ENCODE measurements at places on chromosomes 16 and 17.

DNA sequence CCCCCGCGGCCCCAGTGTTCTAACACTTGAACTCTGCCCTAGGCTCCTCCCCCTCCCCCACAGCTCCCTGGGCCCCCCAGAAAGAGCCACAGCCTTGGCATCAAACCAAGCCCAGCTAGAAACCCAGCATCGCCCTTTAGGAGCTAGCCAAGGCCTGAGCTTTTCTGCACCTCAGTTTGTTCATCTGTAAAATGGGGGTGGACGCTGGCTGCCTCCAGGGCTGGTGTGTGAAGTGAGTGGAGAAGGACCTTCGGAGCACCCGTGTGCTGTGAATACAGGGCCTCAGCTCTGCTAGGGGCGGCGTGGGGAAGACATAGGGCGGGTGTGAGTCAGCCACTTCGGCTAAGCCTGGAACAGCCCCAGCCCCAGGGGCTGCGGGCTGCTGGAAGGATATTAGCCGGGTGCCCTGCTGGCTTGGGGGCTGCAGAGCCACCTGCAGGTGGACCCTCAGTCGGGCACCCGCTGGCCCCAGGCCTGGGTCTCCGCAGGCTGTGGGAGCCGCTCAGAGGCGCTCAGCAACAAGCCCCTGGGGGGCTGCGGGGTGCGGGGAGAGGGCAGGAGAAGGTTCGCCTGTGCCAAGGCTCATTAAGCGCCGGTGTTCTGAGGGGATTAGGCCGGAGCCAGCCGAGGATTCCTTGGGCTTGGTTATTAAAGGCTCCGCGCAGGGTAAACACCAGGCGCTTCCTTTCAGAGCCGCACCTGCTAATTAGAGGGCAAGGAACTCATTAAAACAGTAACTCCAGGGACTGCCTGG is 217.0 kb upstream of the CIBAR2 start:
- peak; percentile 28 for DNase-seq

GRCh38 chr16:2753733-2754020 is 1.2 kb downstream of the SRRM2 start:
- DNase-seq: no peak

GRCh38 chr17:7285679-7286078 is 4.2 kb downstream of the SLC2A4 start:
- no peak for DNase-seq

DNA sequence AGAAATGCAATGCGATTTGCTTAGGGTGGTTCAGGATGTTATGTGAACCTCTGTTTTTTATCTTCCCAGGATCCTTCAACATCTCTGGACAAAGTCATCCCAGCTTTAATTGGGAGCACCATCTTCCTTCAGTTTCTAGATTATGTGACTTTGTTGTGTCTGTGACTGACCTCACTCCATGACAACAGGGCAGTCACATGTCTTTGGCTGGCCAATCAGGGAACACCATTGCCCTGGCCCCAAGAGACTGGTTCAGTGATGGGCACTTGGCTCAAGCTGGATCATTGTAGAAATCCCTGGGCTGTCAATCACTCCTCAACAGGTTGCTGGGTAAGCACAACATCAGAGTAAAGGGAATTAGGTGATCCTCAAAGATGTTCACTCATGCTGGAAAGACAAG is 499.7 kb downstream of the XYLT1 start:
- DNase-seq: no peak

DNA sequence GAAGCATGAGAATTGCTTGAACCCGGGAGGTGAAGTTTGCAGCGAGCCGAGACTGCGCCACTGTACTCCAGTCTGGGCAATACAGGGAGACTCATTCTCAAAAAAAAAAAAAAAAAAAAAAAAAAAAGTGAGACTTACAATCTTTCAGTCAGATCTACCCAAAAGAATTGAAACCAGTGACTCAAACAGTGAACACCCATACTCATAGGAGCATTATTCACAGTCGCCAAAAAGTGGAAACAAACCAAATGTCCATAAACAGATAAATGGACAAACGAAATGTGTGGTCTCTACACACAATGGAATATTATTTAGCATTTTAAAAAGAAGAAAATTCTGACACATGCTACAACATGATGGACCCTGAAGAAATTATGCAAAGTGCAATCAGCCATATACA is 9.1 kb upstream of the SCNN1B start:
- no peak for DNase-seq

DNA sequence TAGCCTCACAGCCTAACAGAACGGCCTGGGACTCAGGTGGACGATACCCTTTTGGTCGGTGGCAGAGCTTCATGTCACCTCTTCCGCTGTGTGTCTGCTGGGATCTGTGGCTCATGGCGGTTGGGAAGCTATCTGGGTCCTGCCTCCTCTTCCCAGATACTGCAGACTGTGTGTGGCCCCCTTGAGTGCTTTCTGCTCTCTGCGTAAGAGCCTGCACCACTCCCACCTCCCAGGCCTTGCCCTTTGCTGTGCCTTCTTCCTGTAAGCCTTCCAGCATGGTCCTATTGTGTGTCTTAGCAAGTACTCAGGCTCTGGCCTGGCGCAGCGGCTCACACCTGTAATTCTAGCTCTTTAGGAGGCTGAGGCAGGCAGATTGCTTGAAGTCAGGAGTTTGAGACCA is 17.5 kb upstream of the ADCY7 start:
- DNase-seq: no peak

- peak; percentile 72 for DNase-seq
Measured at GRCh38 chr17:10737168-10737622, 7.4 kb upstream of the TMEM220 start.

DNA sequence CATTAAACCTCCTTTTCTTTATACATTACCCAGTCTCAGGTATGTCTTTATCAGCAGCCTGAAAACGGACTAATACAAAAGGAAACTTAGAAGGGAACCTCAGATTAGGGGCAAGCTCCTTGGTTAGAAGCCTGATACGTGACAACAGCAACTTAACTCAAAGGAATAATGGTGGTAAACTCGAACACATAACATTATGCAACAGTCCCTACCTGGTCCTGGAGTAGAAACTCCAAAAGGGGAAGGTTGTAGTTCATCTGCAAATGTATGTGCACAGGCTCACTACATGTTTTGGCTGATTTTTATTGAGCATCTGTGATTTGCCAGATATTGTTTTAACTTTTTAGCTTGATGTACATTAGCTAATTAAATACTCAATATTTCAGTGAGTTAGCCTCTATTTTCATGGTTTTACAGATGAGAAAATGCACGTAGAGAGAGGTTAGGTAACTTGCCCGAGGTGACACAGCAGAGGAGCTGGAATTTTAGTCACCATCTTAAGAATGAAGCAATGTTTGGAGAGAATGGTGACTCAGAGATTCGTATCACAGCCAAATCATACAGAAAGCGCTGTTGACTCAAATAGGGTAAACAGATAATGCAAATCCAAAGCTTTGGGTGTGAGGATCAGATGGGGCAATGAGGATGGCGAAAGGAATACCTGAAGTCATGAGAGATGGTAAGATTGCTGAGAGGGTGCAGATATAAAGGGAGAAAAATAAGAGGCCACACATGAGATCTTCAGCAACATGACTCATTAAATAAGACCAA is 194.9 kb upstream of the RBFOX1 start:
- DNase-seq: no peak

DNA sequence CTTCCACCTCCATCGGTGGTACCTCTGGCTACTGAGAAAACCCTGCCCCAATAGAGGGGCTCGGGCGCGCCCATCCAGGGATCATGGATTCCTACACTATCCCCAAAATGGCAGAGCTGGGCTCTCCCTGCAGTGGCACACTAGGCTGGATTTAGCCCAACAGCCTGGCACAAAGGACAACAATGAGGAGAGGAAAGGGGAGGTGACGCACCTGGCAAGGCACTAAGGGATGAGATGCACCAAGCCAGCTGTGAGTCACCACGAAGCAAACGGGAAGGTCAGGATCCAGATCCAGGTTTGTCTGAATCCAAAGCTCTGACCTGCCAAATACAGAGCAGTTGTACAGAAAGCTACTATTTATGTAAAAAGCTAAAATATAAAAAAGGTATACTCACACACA is 18.1 kb downstream of the UBE2O start:
- DNase-seq: no peak

DNA sequence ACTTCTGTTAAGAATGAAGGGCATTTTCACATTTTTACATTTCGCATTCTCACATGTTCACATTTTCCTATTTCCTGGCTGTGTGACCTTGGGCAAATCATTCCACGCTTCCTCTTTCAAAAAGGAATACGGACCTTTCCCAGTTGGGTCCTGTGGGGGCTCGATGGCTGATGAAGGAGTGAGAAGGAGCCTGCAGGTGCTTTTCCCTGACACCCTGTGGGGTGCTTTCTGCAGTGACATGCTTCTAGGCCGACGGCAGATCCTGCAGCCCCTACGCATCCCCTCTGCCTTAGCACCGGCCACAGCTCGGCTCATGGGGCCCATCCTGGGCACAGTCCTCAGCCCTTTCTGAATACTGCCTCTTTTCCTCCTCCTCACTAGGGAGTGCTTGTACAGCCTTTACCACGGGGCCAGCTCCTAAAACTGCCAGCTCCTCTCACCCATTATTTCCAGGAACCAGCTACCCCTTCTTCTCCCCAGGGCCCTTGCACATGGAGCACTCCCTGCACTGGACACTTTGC is 91.0 kb downstream of the FOXL1 start:
- DNase-seq: no peak

GRCh38 chr16:70730031-70730430 is 44.2 kb upstream of the MTSS2 start:
- no peak for DNase-seq

DNA sequence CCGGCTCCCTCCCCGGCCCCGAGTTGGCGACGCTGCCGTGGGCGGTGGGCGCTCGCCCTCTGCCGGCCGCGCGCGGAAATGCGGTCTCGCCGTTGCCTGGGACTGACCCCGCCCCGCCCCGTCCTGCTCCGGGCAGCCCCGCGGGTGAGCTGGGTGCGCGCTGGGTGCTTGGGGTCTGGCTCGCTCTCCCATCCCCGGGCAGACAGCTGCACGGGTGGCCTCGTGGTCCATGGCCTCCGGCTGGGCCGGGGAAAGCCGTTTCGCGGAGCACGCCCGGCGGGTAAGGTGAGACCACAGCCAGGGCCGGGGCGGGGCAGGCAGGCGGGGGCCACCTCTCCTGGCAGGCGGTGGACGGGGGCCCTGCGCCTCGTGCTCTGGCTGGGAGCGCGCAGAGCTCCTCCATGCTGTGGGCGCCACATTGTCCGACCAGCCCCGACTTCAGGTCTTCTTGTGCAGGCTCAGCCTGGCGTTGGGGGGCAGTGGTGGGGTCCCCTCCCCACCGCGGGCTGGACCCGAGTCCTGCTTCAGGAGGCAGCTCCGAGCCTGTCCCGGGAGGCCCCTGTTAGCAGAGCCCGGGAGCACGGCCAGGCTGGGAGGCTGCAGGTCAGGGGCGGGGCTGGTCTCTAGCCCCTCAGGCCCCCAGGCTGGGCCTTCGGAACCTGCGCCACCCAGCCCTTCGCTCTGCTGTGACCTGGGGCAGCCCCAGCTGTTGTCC is 7.0 kb upstream of the C1QTNF8 start:
- DNase-seq: peak; percentile 83

DNA sequence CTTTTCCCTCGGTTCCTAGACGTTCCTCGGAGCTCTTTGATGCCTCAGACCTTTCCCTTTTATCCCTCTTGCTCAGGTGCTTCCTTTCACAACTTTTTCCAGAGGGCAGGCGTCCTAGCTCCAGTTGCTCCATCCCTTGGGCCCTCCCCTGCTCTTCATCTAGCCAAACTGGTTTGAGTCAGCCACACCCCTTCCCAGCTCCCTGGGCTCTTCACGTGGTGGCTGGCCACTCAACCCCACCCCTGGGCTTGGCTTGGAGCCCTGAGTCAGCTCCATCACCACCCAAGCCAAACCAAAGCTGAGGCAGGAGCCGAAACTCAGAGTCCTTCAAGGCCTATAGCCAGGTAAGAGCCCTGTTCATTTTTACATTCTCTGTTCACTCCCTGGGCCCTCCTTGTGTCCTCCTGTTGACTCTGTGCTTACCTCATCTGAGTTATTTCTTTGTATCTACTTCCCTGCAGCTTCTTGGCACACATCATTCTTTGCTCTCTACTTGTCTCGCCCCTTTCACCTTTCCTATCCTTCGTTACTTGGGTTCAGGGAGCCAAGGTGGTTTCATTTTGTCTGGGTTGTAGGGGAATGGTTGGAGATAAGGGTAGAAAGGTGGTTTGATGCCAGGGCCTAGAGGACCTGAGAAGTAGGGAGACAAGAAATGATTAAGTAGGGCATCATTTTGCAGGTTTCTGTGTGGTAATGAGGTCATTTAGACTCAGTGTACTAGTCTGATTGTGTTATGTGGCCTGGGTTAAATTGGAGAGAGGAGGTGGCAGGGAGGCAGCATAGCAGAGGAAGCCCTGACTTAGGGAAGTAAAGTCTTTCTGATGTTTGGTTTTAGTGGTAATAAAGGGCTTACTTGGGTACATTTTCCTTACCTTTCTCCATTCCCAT is 7.6 kb upstream of the PHKG2 start:
- no peak for DNase-seq

Measured in HEK293T (cell line).